Pulmonary artery endothelial cell (primary cell): ENCODE measurements at places on chromosomes 1 and 21.

DNA sequence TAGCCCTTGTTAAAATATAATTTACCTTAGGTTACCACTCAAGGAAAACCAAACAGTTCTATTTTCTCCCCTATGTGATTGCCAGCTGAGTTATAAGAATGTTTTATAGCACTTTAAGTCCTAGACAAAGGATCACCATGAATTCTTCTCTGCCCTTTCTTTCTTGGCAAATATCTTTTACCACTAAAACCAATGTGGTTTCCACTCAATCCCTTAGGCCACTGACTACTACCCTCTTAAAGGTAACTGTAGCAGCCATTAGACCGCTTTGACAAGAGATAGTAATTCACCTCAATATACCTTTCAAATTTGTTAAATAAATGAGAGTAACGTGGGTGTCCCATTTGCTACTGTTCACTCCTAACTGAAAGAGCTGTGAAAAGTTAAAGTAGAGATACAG is 307.9 kb upstream of the PRMT6 start:
- DNase-seq = no peak

DNA sequence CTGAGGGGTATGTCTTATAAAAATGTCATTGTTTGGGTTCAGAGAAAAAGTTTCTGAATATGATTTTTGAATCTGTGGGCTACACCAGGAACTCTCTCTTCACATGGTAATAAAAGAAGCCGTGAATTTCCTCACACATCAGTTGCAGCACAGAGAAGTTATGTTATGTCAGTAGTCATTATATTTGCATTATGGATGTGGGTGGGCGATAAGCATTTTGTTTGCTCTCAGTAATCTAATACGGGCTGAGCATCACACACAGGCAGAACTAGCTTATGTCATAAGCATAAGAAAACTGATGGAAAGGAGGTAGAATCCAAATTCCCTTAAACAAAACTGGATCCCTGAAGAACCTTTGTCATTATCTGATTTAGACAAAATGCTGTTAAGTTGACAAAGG is 70.8 kb downstream of the PRDM2 start:
- no peak for DNase-seq

GRCh38 chr1:78301141-78301540 is 189.6 kb upstream of the PTGFR start:
- DNase-seq = no peak

- DNase-seq = peak; percentile 45
Measured at GRCh38 chr1:20426923-20427322, 59.1 kb downstream of the CAMK2N1 start.

DNA sequence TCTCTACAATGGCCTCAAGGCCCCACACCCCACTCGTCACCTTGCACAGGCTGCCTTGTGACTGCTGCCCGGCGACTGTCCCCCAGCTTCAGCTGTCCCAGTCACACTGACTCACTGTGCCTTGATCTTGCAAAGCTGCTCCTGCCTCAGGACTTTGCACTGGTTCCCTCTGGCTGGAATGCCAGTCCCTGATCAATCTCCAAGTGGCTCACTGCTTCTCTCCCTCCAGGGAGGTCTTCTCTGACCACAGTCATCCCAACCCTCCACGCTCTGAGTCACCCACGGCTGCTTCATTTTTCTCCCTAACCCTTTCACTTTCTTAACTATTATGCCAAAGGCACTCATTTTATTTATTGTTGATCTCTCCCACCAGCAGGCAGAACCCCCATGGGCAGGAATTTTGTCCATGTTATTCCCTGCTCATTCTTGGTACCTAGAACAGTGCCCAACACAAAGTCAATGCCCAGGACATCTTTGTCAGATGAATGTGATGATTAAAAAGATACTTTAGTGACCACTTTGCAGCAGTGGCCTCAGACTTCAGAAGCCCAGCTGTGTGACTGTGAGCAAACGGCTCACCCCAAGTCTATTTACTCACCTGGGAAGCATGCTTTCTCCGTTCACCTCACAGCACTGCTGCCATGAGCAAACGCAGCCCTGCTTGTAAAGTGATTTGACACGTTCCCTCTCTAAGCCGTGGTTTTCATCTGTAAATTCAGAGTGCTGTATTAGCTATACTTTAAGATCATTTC is 53.4 kb downstream of the ZBTB18 start:
- no peak for DNase-seq

- no peak for DNase-seq
Measured at GRCh38 chr1:85461216-85461918, 3.6 kb downstream of the DDAH1 start.

GRCh38 chr1:118558933-118559332 is 373.9 kb upstream of the SPAG17 start:
- no peak for DNase-seq

- DNase-seq = no peak
Measured at GRCh38 chr1:208289716-208290115, 45.5 kb upstream of the PLXNA2 start.

GRCh38 chr21:43367296-43367695 is 59.6 kb downstream of the SIK1 start:
- DNase-seq = no peak

DNA sequence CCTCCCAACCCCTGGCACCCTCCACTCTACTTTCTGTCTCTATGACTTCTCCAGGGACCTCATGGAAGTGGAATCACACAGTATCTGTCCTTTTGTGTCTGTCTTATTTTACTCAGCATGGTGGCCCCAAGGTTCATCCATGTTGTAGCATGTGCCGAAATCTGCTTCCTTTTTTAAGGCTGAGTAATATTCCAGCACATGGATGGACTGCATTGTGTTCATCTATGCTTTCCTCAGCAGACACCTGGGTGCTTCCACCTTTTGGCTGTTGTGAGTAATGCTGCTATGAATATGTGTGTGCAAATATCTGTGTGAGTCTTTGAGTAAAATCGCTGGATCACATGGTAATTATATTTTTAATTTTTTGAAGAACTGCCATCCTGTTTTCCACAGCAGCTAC is 1.6 kb upstream of the PFKL start:
- no peak for DNase-seq

DNA sequence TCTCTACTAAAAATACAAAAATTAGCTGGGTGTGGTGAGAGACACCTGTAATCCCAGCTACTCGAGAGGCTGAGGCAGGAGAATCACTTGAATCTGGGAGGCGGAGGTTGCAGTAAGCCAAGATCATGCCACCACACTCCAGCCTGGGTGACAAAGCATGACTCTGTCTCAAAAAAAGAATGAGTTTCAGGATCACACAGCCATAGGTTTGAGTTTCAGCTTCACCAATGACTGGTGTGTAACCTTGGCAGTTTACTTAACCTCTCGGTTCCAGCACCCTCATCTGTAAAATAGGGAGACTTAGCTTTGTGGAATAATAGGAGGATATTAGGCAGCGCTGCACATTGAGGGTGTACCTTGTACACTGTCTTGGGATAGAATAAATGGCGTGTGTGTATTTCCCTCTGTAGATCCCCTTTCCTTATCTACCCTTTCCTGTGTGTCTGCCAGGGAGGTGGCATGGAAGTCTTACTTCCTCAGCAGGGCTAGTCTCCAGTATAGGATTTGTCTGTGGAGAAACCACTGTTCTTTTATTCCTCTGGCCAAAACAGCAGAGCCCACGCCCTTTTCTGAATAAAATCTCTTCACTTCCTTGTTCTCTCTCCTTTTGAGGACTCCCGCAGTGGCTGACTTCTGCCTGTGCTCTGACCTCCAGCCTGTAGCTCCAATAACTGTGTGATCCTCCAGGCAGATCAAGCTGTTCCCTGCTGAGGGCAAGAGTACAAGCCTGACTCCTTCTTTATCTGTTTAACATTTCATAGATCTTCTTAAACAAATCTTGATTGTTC is 90.4 kb downstream of the HHAT start:
- no peak for DNase-seq

DNA sequence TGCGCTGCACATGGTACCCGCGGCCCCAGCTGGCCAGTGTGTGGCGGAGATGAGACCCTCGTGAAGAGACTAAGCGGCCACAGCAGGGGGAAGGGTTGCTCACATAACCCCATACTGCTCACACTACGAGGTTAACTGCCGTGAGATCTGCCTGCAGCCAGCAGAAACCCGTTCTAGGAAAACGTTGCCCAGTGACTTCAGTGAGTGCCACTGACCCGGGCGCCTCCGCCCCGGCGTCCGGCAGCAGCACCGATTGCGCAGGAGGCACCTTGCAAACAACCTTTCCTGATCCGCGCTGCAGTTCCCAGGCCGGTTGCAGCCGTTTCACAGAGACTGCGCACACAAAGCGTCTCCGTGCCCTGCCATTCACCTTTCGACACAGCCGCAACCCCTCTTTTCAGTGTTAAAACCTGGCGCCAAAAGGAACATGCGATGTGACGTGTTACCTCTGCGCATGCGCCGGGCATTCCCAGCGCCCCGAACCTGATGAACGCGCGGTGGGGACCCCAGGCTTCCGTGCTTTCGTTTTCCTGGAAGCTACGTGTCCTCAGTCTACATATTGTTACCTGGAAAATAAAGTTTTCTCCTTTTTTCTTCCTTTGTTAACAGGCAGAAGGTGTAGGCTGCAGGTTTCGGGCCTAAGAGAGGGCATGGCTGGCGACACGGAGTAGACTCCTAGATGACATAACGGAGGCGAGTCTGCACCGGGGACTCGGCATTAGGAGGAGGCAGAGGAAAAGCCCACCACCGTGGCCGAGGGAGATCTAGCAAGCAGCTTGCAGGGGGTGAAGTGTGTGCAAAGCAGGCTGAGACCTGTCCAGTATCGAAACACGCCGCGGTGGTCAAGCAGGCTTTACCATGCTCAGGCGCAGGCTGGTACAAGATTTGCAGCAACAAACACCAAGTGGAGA is 8.9 kb downstream of the VPS26C start:
- DNase-seq = no peak

DNA sequence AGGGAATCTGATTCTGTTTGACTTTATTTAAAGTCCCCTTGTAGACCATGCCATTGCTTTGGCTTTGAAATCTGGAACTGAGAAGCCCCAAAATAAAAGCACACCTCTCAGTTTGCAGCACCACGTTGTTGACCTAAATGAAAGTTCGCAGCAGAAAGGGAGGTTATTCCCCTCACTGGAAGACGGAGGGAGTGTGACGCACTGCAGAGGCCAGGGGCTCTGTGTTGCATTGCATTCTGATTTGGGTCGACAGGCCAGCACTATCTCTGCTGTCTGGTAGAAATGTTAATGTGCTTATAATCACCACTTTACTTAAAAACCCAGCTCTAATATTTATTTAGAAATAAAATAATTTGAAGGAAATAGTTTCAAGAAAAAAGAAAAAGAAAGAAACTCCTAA is 675.2 kb upstream of the NR5A2 start:
- no peak for DNase-seq

GRCh38 chr1:42936309-42937078 is 22.2 kb downstream of the SLC2A1 start:
- no peak for DNase-seq

GRCh38 chr1:30085811-30086770 is 637.3 kb downstream of the MATN1 start:
- DNase-seq = no peak

DNA sequence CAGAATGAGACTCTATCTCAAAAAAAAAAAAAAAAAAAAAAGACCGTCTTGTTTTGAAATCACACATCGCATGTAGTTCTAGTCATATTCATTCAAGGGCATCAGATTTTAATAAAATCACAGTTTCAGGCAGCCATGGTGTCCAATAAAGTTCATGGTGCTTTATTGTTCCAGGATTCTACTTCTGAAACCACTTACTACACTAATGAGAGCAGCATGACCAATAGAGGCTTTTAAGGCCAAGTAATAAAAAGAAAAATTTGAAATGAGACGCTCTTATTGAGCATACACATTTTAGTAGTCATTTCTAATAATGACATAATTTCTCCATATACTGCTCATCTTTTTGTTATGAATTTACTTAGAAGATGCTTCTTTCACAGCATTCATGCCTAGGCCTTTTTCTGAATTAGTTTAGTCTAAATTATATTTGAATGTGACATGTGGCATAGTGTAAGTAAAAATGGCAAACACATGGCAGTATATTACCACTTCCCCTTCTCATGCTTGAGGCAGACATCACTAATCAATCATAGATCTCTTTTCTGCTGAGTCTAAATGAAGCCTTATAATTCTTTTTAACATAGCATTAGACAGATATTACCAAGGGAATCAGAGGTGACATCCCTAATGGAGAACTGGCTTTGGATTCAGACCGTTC is 18.5 kb downstream of the NTMT2 start:
- DNase-seq = no peak

DNA sequence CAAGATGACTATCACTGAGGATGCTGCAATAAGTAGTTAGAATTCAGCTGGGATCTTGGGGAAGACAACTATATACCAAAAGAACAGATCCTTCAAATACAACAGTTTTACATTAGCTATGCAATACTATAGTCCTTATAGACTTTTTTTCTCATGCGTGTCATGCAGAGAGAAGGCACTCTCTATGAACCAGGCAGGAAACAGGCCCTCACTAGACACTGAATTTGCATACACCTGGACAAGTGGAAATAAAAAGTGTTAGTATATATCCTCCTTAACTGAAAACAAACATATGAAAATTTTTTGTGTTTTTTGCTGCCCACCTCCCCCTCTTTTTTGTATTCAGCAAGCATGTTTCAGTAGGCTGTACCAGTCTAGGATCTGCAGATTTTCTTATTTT is 29.9 kb downstream of the TMCO1 start:
- no peak for DNase-seq

- DNase-seq = no peak
Measured at GRCh38 chr1:4485398-4485797, 169.0 kb upstream of the AJAP1 start.

DNA sequence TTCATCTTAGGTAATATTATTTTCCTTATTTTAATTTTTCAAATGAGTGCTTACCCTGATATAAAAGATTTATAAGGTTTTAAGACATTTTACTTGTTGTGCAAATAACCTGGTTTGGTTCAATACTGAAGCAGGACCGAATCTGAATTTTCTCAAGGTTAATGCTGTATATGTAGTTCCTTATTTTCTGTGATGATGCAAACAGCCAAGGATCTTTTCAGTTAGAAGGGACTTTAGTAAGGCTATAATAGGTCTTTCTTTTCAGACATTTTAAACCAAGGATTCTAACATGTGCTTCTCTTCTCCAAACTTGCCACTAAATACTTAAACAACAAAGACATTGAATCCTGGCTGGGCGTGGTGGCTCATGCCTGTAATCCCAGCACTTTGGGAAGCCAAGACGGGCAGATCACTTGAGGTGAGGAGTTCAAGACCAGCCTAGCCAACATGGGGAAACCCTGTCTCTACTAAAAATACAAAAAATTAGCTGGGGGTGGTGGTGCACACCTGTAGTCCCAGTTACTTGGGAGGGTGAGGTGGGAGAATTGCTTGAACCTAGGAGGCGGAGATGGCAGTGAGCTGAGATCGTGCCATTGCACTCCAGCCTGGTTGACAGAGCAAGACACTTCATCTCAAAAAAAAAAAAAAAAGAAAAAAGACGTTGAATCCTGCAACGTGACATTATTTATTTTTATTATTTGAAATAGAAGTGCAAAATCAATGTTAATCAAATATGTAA is 3.2 kb upstream of the ARPC5 start:
- DNase-seq = no peak

- no peak for DNase-seq
Measured at GRCh38 chr1:71698186-71698585, 584.2 kb downstream of the NEGR1 start.

GRCh38 chr21:38468989-38469388 is 29.3 kb downstream of the ERG start:
- DNase-seq = no peak

GRCh38 chr1:43691871-43692815 is 15.2 kb upstream of the ST3GAL3 start:
- DNase-seq = no peak
